ENCODE measurements at places on chromosomes 1 and 21.

- DNase-seq: no peak
These were observed 18.4 kb downstream of the RWDD3 start for GRCh38 chr1:95252422-95252821.

- DNase-seq: no peak
These were observed 6.5 kb downstream of the GALNT2 start for GRCh38 chr1:230073371-230074035.

GRCh38 chr1:209134001-209134400 is 449.5 kb upstream of the CAMK1G start:
- DNase-seq: no peak

DNA sequence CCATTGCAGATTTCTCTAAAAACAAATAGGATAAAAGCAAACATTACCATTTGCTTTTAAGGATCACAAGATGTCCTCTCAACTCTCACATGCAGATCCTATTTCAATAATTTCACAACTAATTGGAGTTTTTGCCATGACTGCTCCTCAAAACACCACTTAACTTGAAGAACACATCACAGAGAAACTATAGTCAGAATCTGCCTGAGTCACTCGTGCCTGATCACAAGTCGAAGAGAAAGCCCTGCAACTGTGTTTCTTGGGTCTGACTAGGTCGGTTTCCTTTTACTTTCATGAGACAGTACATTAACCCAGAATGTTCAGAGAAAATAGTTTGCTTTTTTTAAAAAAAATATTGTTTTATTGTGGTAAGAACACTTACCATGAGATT is 46.3 kb upstream of the SMYD2 start:
- peak; percentile 96 for DNase-seq

Data from NCI-H2081 treated with DMSO at 0.1 percent for 48 hours (cell line).